HuH-7 (cell line): ENCODE measurements at places on chromosomes 7 and 10.

- no peak for DNase-seq
Measured at GRCh38 chr7:74379938-74380337, 73.8 kb upstream of the GTF2IRD1 start.

DNA sequence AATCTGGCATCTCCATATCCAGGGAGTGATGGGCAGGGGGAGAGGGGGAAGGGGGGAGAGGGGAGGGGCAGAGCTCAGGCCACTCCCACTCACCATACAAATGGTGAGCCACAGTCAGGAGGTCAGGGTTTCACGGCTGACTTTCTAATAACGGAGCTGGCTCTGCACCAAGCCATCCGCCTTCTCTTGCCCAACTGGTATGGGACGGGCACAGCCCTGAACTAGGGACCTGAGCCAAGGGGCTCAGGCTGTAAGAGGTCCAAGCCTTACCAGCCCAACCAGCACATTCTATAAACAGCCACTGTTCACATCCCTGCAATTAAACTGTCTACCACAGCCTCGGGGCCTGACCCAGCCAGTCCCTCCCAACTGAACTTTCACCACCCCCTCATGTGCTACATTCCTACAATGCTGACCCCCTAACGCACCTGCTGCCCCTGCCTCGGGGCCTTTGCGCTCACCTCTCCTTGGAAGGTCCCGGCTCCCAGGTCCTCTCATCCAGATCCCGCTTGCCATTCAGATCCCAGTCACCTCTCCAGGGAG lies 32.5 kb downstream of the RGS10 start:
- no peak for DNase-seq

GRCh38 chr10:65342245-65342644 lies 1583.6 kb upstream of the LRRTM3 start:
- no peak for DNase-seq

- DNase-seq = no peak
Measured at GRCh38 chr10:1495915-1496517, 241.3 kb downstream of the ADARB2 start.

DNA sequence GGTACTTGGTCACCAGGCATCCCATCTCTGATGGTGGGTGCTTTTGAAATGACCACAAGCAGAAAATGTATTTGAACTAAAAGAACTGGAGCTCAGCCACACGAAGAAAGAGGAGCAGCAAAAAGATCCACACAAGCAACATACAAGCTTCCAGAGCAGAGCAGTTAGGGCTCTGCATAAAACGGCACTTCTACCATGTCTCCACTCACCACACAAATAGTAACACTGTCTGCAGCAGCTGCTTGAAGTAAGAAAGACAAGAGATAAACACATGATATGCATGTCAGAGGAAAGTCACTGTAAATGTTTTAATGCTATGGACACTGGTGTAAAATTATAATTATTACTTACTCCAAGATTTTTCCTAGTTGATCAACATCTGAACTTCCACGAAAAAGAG lies 32.5 kb upstream of the FAM133B start:
- DNase-seq = no peak

- no peak for DNase-seq
Measured at GRCh38 chr7:149865437-149865836, 8.3 kb upstream of the ATP6V0E2 start.

DNA sequence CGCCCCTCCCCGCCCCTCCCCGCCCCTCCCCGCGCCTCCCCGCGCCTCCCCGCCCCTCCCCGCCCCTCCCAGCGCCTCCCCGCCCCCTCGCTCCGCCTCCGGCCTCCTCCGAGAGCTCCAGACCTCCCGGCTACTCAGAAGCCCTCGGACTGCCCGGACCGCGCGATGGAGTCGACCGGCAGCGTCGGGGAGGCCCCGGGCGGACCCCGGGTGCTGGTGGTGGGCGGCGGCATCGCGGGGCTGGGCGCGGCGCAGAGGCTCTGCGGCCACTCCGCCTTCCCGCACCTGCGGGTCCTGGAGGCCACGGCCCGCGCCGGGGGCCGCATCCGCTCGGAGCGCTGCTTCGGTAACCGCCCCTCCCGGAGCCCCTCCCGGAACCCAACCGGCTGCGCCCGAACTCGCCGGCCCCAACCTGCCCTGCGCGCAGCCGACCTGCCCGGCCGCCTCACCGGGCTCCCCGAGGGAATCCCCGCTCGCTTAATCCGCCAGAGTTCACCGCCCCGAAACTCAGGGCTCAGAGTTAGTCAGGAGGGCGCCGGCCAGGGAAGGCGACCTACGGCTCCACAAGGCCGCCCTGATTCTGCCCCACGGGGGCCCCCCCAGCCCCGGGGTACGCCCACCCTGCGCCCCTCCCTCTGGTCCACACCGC lies at the start of gene PAOX:
Gene PAOX (plus strand): TSS at position 111 of the 649 bp plus-strand sequence. CDS start 55 bp downstream, at position 166.
- DNase-seq = peak; percentile 88

GRCh38 chr10:114881417-114881816 lies 56.6 kb upstream of the TRUB1 start:
- no peak for DNase-seq

GRCh38 chr10:62990126-62990525 lies 143.0 kb upstream of the NRBF2 start:
- DNase-seq = no peak

DNA sequence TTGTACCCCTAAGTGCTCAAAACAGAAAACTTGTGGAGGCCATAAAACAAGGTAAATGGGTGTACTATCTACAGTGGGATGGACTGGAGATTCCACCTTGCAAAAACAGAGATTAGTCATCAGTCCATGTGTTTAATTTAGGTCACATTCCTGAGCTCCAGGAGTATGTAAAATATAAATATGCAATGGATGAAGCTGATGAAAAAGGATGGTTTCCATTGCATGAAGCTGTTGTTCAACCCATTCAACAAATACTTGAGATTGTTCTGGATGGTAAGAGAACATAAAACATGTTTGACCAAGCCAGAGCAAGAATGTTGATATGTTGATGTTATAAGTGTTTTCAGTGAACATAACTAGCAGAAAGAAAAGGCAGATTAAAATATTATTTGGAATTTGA lies 14.6 kb downstream of the ASB15 start:
- no peak for DNase-seq

DNA sequence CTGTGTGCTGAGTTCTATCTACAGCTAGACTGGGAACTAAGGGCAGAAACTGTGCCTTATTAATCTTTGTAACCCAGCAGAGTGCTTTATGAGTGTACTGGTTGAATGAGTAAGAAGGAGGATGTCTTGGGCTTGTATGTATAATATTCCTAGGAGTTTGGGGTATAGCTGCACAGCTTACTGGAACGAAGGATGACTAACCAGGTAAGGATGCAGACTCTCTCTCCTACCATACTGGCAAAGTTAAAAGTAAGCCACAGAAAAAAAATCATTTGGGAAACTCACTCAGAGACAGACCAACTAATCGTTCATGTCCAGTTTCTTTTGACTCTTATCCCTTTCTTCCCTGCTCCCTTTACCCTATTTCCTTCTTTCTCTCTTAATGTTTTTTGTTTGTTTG lies 1.4 kb upstream of the DHTKD1 start:
- DNase-seq = no peak

DNA sequence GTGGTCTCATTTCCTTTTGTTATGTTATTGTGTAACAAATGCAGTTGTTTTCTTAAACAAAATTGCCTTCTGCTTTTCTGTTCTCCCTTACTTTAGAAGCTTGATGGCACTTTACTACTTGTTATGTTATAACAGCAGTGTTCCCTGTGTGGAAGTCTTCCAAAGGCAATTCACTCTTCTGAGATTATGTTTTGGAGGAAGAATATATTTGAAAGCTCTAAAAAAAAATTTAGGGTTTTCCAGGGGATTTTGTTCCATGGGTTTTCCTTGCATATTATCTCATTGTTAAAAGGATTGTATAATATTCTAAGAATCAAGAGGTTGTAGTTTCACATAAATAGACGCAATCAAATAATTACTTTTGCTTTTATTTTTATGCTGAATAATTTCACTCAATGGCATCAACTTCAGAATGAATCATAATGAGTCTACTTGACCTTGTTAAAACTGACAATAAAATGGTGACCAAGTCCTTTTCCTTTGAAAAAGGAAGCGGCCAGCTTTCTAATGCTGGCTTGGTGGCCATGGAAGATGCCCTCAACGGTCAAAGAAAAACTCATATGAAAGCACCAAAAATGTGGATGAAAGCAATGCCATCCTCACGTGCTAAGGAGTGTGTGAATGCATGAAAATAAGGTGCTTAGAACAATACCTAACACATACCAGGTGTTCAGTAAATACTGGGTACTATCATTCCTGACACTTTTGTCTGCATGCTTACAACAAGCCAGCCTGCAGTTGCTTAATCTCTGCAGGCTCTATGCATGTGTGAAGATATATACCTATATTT lies 92.4 kb upstream of the KLF6 start:
- DNase-seq = no peak

- no peak for DNase-seq
Measured at GRCh38 chr7:149300620-149301285, 38.8 kb downstream of the ZNF783 start.

DNA sequence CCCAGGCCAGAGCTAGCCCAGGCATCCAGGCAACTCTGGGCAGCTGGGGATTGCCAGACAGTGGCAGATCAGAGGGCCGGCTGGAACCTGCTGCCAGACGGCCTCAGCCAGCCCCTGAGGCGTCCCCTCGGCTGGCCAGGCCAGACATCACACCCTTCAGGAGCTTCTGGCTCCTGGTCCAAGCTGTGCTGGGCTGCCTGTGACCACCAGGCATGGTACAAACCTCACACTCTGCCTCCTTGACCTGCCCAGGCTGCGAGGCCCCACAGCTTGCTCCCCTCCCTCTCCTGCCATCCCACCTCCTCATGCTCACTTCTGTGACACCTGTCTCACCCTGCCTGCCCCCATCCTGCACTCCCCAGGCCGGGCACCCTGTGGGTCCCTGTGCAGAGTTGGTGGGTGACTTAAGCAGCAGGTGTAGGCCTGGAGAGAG lies 5.7 kb downstream of the DEPP1 start:
- DNase-seq = no peak

- DNase-seq = no peak
Measured at GRCh38 chr10:58969576-58969975, 206.9 kb upstream of the PHYHIPL start.

DNA sequence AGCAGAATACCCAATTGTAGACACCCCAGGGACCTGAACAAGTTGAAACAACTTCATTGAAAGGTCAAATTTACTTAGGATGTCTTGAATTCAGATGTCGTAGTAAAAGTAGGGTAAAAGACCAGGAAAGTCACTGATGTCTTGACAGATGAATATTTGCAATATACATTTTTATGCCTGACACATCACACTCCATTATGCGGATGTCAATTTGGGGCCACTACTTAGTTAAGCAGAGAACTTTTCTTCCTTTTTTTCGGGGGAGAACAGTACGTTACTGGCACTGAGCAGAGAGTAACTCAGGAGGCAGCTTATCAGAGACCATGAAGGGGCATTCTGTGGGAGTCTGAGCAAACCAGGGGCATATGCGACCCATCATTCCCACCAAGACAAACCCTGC lies 4.9 kb downstream of the ITGA8 start:
- no peak for DNase-seq

DNA sequence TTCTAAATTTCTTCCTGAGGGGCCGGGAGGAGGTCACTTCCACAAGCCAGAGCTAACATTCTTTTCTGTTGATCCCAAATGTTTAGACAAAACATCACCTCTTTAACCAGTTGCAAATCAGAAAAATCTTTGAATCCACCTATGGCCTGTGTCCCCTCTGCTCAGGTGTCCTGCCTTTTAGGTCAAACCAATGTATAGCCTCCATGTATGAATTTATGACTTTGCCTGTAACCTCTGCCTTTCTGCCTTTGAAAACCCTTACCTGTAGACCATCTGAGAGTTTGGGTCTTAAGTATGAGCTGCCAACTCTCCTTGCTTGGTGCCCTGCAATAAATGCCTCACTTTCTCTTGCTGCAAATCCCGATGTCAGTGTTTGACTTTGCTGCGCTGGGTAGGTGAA lies 44.1 kb upstream of the MSRB2 start:
- no peak for DNase-seq

GRCh38 chr7:40582539-40582938 lies 447.7 kb downstream of the SUGCT start:
- DNase-seq = no peak

- DNase-seq = no peak
Measured at GRCh38 chr10:101032637-101033224, 1.7 kb downstream of the SFXN3 start.

GRCh38 chr7:48158404-48158803 lies 12.9 kb upstream of the ABCA13 start:
- DNase-seq = no peak

GRCh38 chr10:80454513-80455460 lies 677 bp downstream of the TSPAN14 start:
- peak; percentile 46 for DNase-seq

DNA sequence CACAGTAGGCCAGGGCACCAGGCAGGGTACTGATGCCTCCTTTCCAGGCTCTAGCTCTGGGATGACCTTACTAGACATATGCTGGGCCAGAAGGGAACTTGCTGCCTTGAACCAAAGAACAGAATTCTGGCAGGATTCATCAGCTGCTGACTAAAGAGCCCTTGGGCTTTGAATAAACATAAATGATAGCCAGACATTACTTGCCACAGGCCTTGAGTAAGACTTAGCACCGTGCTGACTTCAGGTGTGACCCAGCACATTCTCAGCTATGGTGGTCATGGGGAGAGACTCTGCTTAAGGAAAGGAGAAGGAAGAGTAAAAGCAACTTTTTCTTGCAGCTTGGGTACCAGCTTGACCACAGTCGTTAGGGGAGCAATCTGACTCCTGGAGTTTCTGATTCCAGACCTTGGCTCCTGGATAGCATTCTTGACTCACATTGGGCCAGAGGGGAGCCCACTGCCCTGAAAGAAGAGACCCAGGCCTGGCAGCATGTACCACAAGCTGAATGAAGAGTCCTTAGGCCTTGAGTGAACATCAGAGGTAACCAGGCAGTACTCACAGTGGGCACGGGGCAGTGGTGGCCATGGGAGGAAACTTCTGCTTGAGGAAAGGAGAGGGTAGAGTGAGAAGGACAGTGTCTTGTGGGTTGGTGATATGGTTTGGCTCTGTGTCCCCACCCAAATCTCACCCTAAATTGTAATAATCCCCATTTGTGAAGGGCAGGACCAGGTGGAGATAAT lies 926.1 kb upstream of the SORCS1 start:
- no peak for DNase-seq

GRCh38 chr7:69719717-69720116 lies 121.4 kb downstream of the AUTS2 start:
- no peak for DNase-seq

DNA sequence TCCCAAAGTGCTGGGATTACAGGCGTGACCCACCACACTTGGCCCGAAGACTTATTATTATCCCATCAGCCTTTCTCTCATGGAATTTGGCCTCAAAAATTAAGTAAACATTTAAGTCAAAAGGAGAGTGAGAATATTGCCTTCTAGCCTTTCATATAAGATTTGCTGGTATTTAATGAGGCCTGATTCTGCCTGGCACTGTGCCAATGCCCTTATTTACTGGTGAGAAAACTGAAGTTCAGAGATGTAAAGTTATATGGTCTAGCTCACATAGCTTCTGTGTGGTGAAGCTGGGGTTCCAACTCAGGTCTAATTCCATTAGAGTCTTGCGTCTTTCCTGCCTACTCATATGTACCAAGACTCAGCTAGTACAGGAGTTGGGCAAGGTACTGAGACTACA lies 260.2 kb downstream of the SDHAF3 start:
- DNase-seq = no peak
